ENCODE measurements at places on chromosomes 1 and 21. TPM values are rescaled to one million over a fixed set of nuclear protein-coding genes. Genes with fewer than 3 reads are reported as not detected.

LDLRAD1 gene
- polyA plus RNA-seq, result not detected

DNA sequence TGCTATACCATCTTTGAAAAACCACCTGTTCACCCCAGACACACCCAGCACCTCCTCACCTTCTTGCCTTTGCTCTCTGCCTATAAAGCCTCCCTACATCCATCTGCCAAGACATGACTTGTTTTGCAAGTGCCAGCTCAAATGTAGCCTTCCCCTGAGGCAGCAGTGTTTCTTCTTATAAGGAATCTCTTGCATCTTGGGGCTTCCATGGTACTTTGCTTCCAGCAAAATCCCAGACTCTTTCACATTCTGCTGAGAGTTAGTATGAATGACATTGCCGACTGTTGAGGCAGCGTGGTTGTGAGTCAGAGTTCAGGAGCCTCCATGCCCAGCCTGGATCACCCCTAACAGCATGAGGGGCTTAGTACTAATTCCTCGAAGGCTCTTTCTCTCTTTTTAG, 217.4 kb upstream of the RUNX1 start:
- DNase-seq, result no peak

TRABD2B gene
- 11.0 TPM for polyA plus RNA-seq

MNDA gene
- polyA plus RNA-seq, result not detected
